ENCODE measurements at places on chromosomes 7 and 10.

DNA sequence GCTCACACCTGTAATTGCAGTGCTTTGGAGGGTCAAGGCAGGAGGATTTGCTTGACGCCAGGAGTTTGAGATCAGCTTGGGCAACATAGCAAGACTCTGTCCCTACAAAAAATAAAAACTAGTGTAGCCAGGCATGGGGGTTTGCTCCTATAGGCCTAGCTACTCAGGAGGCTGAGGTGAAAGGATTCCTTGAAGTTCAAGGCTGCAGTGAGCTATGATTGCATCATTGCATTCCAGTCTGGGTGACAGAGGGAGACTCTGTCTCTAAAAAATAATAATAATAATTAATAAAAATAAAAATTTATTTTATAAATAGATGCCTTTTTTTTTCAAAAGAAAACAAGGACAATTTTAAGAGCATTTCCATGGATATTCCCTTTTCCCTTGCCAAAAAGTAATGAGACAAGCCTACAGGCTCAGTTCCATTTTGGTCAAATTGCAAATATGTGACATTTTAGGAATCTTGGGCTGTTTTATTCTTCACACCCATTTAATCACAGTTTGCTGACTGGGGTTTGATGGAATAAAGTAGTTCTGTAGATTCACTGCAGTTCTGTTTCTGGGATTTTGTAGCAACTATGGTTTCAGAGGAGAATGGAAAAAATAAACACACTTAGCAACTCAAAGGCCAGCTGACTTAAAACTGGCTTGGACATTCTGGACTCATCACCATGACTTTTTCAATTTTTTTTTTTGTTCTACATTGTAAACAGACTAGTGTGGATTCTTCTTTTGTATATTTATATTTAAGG, 48.4 kb upstream of the ARHGAP21 start:
- DNase-seq: no peak

DNA sequence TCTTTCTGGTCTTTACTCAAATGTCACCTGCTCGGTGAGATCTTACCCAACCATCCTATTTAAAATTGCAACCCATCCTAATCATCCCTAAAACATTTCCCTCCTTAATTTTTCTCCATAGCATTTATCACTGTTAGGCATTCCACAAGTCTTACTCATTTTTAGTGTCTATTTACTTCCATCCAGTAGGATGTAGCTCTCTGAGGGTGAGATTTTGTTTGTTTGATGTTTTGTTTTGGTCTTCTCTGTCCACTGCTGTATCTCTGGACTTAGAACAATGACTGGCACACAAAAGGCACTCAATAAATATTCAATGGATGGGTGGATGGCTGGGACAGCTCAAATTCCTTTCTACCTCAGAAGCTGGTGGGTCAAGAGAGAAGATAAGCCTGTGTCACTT, 15.8 kb upstream of the DUSP5 start:
- no peak for DNase-seq

GRCh38 chr10:128908099-128908498, 558.9 kb upstream of the MGMT start:
- no peak for DNase-seq

DNA sequence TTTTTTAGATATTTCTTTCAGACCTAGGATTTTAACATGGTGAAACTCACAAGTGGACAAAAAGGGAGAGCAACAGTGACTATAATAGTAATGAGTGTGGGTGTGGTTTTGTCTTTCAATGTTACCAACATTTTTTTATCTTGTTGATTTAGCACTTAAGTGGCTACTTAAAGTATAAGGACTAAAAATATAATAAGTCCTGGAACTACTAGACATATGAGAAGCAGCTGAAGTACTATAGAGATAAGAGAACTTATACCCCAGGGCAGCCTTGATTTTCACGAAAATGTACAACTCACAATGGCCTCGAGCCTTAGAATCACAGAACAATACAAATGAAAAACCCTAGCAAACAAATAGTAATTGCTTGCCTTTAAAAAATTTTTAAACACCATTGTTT, 1151.8 kb downstream of the TYW1 start:
- DNase-seq: no peak

DNA sequence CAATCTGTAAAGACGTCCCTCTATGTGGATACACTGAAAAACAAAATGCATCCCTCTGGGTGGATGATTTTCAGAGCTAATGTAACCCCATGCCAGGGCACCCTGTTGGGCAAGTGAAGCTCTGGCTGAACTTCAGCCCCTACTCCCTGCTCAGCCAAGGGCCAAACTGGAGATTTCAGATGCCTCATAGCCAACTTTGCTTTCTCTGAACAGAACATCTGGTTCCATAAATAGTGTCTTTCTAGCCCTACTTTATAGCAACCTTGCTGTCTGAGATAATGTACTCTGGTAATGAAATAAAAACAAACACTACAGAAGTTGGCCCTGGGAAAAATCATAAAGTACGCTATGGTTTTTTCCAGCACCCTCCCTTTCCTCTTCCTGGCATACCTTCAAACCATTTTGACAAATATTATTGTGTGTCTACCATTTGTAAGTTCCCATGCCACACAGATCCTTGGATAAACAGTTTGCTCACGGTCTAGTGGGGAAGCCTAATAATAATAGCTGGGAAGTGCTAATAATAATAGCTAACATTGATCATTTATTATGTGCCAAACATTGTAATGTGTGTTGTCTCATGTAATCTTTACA, 3.4 kb downstream of the ENTPD1 start:
- peak; percentile 93 for DNase-seq

DNA sequence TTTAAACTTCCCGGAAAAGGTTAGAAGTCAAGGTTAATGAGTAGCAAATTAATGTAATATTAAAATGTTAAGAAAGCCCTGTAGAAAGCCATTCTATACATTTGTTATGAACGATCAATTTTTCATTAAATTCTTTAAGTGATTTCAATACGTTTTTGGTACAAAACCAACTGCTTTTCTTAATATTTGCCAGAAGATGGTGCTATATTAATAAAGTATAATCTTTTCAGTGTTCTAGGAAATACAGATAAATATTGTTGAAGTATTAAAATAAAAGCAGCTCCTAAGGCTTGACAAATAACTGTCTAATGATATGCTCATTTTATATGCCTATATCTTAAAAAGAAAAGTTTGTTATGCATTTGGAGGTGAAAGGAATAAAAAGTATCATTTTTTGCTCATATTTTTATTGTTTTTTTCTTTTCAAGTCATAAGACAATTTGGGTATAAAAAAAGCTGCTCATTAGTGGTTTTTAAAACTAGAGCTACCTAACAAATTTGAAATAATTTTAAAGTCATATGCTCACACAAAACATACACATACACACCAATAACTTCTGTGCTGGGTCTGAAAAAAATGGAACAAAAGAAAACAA, 130.3 kb upstream of the POT1 start:
- peak; percentile 36 for DNase-seq
